ENCODE measurements at places on chromosomes 6 and 20.

DNA sequence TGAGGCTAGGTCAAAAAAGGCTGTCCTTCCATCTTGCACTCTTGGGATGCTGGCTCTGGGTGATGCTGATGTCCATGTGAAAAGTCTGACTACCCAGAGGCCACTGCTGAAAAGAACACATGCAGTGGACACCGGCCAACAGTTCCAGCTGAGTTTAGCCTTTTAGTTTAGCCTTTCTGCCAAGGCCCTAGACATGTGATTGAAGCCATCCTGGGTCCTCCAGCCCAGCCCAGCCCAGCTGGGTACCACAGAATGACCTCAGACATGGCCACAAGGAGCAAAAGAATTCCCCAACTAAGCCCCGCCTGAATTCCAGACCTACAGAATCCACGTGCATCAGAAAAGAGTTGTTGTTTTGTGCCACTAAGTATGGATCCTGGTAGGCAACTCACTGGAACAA lies 17.4 kb downstream of the PIGT start:
- DNase-seq: no peak

GRCh38 chr6:29629571-29629970 lies 3.4 kb downstream of the GABBR1 start:
- no peak for DNase-seq

DNA sequence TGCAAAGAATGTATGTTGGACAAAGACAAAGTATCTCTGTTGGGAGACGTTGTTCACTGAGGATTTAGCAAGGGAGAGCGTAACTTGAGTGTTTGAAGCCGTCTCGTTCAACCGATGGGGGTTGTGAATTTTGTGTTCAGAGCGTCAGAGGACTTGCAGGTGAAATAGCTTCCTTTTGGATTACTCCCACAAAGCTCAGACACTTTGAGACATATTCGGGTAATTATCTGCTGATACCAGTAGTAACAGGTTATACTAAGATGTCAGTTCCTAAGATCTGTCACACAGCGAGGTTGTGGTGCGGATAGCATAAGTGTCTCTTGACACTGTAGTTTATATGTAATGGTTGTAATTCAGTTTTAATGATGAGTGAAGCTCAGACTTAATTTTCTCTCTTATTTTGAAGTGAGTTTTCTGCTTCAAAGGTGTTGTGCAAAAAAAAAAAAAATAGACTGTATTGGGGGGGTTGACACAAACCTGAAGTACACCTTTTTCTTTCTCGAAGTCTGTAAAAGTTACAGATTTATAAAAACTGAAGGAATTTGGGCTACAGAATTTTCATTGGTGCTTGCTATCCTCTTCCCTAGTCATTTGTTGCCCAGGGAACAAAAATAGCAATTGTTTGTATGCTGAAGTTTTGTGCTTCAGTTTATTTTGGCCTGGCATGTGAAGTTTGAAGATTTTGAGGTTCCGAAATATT lies 1.7 kb downstream of the ASXL1 start:
- no peak for DNase-seq

GRCh38 chr20:63167026-63167917 lies 48.7 kb downstream of the YTHDF1 start:
- DNase-seq: no peak

- DNase-seq: no peak
Measured at GRCh38 chr6:148996815-148997214, 250.0 kb downstream of the UST start.

GRCh38 chr6:57177545-57178265 lies 5.6 kb downstream of the BAG2 start:
- no peak for DNase-seq

DNA sequence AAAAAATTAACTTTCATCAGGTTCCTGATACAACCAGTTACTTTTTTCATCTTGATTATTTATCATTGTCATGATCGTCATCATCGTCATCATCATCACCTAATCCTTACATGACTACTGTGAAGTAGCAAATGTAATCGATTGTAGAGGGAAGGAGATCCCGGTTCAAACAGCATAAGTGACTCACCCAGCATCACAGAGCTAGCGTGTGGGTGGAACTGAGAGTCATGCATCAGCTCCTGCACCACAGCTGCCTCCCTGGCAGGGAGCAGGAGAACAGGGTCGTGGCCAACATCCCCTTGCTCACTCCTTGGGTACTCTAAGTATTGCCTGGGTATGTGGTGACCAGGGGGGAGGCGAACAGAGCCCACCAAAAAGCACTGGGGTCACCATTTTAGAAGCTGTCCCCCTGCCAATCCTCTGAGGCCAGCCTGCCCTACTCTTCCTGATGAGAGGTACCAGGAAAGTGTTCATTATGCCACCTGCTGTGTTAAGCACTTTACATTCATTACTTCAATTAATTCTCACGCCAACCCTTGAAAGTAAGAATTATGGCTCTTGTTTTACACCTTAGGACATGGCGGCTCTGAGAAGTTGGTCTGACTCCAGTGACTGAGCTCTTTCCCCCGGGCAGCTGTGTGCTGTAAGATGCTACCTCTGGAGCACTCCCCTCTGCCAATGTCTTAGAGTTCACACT lies 425.2 kb downstream of the CD83 start:
- DNase-seq: no peak

DNA sequence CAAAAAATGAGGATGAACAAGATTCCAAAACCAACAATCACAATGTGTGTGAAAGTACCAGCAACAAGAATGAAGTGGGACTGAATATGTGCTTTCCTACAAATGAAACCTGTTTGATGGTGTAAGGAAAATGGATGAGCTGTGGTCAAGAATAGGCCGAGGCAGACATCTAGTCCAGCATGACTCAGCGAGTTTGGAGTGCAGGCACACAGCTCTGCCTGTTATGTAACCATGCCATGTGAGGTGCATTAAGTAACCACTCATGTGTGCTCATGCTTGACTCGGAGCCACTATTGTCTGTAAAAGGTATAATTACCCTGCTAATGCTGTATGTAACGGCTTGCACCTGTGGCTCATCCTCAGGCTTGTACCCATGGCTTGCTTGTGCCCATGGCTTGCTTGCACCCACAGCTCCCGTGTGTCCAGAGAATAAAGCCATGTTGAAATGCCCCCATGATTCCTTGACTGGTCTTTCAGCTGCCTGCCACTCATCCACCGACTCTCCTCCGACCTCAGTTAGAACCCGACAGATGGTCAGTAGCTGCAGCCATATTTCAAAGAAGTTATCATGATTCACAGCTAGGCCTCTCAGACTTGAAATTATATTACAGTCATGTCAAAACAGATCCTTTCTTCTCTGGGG lies 98.7 kb downstream of the BACH2 start:
- no peak for DNase-seq

DNA sequence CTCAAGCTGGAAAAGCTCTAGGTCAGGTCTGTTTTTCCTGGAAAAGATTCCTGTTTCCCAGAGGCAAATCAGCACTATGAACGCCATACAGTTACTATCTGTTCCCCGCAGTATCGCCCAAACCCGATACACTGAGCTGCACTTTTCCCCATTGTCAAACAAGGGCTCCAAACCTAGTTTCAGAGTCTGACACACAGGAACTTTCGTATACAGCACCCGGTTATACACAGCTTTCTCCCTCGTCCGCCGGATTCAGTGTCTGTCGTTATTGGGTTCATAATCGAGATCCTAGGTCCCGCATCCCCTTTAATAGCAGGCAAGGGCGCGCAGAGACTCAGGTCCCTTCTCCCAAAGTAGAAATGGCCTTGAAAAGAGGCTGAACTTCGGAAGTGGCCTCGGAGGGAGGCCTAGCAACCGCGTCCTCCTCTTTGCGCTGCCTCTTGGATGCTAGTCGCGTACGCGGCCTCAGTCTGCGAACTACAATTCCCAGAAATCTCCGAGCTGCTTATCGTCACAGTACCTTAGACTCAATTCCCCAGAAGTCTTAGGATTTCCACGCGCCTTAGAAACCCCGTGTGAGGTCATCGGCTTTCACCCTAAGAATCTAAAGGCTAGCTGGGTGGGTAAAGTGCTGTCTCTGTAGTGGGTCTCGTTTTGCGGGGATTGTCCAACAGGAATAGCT lies 34.2 kb downstream of the ZNF391 start:
- no peak for DNase-seq

DNA sequence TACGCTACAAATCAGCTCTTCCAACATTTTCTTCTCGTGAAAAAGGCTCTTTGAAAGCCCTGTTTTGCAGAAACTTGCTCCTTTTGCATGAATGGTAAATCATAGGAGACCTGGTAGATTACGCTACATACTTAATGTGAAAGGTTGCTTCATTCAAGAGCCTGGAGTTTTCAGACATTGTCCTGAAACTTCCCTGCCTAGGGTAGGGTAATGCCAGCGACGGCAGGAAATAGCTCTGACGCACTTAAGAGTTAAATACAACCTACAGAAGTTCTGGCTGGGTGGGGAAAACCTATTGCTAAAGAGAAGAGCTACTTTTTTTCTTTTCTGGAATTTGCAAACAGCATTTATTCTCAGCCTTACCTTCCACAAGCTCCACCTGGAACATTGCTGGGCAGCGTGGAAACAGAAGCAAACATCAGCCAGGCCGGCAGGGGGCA lies 144.5 kb downstream of the LPA start:
- DNase-seq: no peak

DNA sequence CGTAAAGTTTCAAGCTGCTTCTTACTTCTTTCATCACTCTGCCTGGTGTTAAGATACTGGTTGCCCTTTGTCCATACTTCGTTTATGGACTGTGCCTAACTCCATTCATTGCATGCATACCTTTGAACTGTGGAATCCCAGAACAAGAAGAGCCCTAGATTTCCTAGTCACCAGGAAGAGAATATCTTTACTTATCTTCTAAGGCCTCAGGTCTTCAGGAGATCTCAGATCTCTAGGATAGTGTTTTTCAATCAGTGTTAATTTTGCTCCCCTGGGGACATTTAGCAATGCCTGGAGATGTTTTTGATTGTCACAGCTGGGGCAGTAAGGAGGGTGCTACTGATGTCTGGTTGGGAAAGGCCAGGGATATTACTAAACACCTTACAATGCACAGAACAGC lies 35.5 kb upstream of the GJA1 start:
- DNase-seq: no peak

DNA sequence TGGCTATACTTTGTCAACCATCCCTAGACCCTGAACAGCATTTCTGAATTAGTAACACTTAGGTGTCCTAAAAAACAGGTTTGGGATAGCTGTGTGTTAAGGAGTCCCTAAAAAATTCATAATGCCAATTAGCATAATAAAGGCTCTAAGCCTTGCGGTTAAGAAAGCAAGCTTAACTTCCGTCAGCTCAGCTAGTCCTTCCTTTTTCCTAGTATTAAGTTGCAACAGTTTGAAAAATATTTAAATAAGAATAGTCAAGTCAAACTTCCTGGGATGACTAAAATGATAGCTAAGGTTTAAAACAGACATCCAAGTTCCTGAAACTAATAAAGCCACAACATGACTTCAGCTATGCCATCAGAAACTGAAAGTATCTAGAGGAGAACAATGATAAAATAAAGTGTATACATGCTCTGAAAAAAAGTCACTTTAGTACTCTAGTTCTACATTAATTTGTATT lies 3.5 kb downstream of the AKIRIN2 start:
- DNase-seq: no peak

DNA sequence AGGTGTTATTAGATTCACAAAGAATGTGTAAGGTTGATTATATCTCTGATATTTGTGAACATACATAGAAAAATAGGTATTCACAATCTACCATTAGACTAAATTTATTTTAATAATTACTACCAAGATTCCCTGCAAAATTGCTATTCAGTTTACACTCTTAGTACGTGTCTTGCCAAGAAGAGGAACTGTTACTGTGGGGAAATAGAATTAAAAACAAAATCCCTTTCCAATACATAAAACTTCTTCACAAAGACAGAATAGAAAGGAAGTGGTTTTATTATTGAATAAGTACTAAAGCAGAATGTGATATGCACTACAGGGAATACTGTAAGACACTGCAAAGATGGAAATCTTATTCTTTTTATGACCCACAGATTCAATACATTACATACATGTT lies 17.0 kb downstream of the RAB32 start:
- DNase-seq: no peak

GRCh38 chr6:154164397-154164796 lies 125.4 kb downstream of the OPRM1 start:
- peak; percentile 66 for DNase-seq

DNA sequence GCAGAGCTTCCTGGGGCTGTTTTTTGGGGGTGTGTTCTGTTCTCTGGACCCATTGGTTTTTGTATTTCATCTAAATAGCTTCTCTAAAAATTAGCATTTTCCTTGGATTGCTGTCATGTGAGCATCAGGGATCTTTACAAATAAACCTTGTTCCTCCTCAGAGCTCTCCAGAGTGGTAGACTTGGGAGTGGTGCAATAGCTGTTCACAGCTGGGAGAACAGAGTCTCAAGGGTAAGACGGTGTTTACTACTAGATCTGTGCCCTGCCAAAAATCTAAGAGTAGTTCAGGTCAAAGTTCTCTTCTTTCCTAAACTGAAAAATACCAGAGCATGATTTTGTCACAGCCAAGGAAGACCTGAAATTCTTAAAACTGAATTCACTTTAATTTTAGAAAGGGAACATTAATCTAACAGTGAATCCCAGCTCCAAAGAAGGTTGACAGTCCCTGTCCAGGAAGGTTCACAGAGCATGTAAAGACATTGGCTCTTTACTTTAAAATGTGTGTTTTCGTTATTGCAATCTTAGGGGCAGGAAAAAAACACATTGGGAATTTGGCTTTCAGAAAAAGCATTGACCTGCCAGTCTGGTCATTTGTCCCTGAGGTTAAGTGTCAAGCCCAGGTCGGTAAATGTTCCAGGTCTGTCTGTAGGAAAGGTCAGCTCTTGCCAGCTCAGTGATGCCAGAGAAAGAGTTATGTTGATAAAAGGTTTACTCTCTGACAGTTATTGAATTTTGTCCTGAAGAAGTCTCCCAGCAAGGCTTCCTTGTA lies 43.3 kb downstream of the VAPB start:
- DNase-seq: no peak

DNA sequence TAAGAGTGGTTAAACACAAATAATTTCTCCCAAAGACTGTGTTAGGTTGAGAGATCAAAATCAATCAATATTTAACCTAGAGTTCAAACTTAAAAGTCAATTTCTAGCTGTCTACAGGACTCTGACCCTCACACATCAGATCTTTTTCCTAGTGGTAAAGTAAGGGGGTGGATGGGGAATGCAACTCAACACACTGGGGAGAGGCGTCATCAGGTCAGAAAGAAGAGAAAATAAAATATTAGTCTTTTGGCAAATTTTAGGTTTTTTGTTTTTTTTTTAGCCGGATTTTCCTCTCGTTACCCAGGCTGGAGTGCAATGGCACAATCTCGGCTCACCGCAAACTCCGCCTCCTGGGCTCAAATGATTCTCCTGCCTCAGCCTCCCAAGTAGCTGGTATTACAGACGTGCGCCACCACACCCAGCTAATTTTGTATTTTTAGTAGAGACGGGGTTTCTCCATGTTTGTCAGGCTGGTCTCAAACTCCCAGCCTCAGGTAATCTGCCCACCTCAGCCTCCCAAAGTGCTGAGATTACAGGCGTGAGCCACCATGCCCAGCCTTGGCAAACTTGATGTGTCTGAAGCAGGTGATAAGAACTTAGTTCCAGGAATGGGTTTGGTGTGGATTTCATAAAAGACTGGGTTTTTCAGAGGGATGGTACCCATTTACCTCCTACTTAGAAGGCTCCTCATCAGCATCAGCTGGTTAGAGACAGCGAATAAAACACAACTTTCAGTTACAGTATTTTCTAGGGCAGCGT lies 65.9 kb downstream of the MKKS start:
- DNase-seq: no peak

- no peak for DNase-seq
Measured at GRCh38 chr6:112269979-112270566, 15.7 kb upstream of the LAMA4 start.

GRCh38 chr20:56414842-56415765 lies 3.0 kb downstream of the CASS4 start:
- no peak for DNase-seq

Data from breast epithelium (tissue), 4 donors.